ENCODE measurements at places on chromosomes 3 and 15.

DNA sequence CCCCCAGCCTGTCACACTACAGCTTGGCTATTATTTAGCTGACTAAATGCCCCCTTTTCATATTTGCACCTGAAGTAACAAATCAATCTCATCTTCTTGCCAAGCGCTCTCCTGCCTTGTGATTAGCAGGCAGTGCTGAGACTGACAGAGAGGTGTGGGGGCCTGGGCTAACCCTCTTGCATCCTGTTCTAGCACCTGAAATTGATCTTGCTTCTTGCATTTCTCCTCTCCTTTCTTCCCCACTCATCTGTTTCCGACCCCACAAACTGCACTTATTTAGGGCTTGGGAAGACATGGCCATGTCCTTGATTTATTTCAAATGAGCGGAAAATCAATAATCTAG is 309.0 kb upstream of the PROK2 start:
- no peak for DNase-seq

GRCh38 chr3:181030948-181031347 is 41.4 kb upstream of the DNAJC19 start:
- no peak for DNase-seq

DNA sequence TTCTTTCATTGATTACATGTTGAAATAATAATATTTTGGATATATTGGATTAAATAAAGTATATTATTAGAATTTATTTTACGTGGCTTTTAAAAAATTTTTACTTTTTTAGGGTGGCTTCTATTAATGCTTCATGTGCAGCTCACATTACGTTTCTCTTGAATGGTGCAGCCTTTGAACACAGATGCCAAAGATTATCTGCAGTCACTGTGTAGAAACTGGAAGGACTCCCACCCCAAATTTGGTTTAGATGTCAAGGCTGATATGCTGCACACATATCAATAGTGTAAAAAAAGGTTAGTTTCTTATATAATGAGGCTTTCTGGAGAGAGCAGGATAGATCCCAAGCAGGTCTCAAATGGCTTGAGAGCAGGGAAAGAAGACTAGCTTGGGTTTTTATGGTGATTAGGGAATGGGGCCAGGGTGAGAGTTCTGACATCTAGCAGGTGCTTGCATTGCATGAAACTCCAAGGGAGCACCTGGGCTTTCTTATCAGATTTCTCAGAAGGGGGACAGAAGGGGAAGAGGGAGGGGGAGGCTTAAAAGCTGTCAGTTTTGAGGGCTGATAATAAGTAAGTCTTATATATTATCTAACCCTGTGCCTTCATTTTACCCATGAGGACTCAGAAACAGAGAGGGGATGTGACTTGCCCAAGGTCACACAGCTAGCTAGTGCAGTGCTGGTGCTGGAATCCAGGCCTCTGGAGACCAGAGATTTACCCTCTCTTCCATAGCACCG is 89.6 kb downstream of the CHST2 start:
- DNase-seq: no peak

- no peak for DNase-seq
Observed at GRCh38 chr15:59703979-59704796, 15.1 kb upstream of the BNIP2 start.

GRCh38 chr3:189937302-189938127 is 183.2 kb downstream of the P3H2 start:
- no peak for DNase-seq

- DNase-seq: no peak
Observed at GRCh38 chr15:62799037-62799436, 243.5 kb upstream of the TPM1 start.

- no peak for DNase-seq
Observed at GRCh38 chr3:146133441-146133840, 27.5 kb downstream of the PLOD2 start.

DNA sequence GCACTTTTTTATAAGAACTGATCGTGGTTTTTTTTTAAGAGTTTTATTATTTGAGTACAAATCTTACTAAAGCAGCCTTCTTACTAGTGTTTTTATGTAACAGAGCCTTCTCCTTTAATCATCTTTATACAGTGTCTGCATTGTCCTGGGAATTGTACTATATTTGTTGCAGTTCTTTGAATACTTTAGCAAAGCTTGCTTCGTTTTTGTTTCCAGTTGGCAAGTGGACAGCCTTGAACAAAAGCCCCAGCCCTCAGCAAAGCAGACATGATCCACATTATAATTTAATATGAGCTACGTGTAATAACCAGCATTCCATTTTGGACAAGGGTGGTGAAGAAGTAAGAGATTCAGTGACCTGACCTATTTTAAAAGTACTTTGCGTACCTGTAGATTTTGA is 112.2 kb upstream of the FLNB start:
- no peak for DNase-seq

DNA sequence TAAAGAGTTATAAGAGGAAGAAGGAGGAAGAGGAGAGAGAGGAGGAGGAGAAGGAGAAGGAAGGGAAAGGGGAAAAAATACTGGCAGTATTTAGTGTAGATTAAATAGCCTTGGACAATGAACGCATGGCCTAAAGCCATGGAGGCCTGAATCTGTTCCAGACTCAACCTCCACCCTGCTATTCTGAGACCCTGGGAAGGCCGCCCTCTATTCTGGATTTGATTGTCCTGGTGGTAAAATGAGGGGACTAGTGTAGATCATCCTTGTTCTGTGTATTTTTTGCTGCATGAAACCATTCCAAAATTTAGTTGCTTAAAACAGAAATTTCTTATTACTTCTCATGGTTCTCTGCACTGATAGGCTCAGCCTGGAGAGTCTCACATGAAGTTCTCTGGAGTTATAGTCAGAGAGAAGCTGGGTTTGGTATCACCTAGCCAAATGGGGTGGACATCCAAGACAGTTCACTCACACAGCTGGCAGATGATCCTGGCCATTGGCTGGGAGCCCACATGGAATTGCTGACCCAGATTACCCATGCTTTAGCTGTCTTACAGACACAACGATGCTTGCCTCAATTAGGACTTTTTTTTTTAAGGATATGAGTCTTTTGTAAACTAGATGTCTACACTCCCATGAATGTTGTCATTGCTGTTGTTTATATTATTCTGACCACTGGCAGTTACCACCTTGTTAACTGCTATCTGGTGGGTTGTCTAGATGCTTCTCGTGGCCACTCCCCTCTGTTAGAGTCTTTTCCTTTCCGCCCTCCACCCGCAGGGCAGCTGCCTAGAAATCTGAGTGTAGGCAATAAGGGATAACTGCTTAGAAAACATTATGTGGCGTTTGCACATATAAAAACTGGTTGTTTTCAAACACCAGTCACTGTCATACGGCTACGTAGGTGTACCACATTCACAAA is 149.9 kb downstream of the SST start:
- DNase-seq: no peak

- no peak for DNase-seq
Observed at GRCh38 chr3:11498646-11499045, 145.1 kb downstream of the VGLL4 start.

DNA sequence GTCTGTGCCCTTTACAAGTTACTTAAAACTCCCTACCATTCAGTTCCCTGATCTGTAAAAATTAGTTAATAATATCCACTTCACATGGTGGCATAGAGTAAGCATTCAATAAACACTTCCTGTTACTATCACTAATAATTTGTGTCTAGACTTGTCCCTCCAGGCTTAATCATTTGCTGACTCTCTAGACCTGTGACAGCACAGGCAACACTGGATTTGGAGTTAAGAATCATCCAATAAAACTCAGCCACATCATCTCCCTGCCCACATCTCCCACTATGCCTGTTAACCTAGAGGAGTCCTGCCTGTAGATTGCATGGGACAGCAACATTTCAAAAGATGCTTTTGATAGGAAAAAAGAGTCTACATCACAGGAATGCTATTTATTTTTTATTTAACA is 564.6 kb downstream of the MFSD1 start:
- no peak for DNase-seq

DNA sequence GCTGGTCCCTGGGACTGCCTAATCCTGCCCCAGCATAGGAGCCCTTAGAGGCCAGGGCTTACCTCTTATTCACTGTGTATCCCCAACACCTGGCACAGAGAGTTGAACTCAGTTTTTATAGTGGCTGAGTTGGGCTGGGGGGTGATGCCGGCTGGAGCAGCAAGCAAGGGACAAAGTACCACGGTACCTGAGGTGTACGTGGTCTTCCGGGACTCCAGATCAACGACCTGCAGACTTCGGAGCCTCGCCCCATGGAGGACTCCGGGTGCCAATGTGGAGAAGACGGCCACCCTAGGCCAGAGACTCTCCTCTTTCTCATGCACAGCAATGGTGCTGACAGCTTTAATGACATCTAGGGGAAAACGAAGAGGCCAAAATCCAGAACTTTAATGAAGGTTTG is 8.1 kb downstream of the WDR73 start:
- DNase-seq: no peak

- DNase-seq: no peak
Observed at GRCh38 chr3:170149016-170149415, 32.5 kb downstream of the PHC3 start.

GRCh38 chr15:68431792-68432401 is at the start of gene ITGA11:
ITGA11 (minus strand) TSS chr15:68432163; CDS start chr15:68432066, 97 bp downstream.
- no peak for DNase-seq

- no peak for DNase-seq
Observed at GRCh38 chr3:140180603-140181002, 245.6 kb downstream of the CLSTN2 start.

DNA sequence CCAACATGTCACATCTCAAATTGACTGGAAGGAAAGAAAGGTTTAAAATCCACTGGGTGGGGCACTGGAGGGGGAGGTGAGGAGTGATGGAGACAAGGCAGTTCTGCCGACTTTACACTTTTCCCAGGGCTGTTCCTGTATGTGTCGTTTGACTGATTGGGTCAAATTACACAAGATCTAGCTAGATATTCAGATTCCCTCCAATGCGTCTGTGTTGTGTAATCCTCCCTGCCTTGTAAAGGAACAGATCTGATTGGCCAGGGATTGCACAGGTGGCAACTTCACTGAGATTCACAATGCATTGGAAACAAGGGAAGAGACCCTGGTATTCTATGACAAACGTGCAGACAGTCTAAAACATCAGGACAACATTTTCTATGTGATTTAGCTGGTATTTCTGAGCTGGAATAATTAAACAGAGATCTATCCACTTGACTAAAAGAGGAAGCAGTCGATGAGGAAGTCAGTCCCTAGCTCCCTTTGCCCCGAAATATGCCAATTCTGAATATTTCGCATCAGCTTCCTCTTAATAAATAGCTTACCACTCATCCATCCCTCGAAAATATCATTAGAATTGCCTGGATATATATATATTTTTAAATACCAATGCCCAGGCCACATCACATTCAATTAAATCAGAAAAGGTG is 312.9 kb downstream of the RORA start:
- DNase-seq: no peak

GRCh38 chr15:35321926-35322325 is 224.0 kb downstream of the DPH6 start:
- DNase-seq: no peak

DNA sequence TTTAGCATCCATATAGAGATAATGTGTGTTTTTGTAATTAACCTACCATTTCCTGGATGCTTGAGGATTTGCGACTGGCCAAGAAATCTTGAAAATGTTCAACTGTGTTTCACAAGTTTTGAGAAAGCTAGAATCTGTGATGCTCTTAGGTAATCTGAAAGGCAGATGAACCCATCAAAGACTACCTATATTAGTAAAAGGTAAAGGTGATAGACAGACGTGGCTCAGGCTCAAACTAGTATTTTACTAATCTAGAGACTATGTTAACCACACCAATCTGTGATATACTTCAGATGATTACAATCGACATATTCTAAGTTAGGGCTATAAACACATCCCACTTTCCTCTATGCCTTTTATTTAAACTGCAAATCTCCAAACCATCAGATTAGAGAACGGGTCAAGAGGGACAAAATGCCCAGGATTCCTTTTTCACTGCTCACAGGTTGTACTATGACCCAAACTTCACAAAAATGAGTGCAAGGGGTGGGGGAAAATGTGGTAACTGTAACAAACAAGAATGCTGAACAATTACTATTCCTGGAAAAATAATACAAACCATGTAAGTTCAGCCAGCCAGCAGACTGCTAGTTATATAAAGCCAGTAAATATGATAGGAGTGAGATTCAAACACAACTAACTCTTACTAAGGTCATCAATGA is 295.1 kb downstream of the FOXP1 start:
- DNase-seq: no peak

DNA sequence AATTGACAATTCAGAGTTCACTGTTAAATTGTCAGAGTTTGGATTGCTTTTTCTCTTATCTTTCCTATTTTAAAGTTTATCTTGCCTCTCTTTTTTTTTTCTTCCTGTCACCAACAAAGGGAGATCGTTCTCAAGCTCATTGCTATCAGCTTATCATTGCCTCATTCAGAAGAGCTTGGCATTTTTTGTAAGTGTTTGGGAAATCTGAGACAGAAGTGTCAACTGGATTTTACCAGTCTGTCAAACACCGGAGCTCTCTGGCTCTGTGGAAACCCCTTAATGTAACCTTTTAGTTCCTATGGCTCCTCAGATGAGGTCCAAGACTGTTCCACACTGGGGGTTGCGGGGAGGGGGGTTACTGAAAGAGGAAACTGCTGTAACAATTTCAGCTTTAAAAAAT is 10.6 kb upstream of the TFG start:
- no peak for DNase-seq

- no peak for DNase-seq
Observed at GRCh38 chr3:88742674-88743507, 364.5 kb upstream of the EPHA3 start.

DNA sequence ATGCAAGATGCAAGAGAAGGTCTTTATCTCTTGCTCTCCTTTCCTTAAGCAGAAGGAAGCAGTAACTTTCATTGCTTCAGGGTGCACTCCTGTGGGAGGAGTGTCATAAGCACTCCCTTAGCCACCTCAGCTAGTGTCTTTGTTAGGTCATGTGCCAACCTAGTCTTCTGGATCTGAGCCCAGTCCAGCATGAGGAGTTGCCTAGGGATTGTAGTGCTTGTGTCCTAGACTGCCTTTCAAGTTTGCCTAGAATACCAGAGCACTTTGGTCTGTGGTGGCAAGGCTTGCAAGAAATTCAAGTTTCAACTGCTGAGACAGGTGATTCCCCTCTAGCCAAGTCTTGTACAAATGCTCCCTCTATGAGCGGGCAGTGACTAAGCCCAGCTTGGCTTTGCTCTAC is 633.6 kb downstream of the ZNF385D start:
- no peak for DNase-seq

DNA sequence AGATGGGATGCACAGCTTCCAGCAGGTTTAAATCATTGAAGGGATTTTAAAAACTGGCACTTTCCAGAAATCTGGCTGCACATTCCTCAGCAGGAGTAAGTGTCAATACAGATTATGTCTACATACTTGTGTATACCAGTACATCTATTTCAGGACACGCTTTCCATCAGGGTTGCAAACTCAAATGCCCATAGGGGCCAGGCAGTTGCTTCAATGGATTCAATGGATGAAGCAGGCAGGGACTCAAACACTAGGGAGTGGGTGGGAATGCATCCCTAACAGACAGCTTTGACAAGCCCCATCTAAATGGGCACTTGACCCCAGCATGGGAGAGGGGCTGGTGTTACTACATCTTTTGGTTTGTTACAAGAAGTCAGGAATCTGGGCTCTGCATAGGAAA is 136.8 kb downstream of the FOXP1 start:
- DNase-seq: no peak

DNA sequence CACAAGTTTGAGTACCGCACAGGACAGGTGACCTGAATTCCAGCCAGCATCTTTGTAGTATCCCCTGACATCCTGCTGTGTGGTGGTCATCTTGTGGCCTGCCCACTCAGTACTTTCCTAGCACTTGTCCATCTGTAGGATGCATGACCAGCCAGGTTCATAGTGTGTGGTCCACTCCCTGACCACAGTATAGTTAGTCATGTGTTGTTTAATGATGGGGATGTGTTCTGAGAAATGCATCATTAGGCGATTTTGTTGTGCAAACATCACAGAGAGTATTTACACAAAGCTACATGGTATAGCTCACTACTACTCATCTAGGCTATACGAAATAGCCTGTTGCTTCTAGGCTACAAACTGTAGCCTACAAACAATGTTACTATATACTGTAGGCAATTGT is 16.9 kb upstream of the RBPMS2 start:
- no peak for DNase-seq

Measured in activated CD4-positive, CD25-positive, alpha-beta regulatory T cell treated with anti-CD3 and anti-CD28 coated beads, Interleukin-2, amount 50 U/mL, for 72 hours (primary cell).